NCI-H510A (cell line): ENCODE measurements at places on chromosomes 7 and 10.

GRCh38 chr7:148481147-148481526, 109.4 kb upstream of the C7orf33 start:
- DNase-seq = no peak

DNA sequence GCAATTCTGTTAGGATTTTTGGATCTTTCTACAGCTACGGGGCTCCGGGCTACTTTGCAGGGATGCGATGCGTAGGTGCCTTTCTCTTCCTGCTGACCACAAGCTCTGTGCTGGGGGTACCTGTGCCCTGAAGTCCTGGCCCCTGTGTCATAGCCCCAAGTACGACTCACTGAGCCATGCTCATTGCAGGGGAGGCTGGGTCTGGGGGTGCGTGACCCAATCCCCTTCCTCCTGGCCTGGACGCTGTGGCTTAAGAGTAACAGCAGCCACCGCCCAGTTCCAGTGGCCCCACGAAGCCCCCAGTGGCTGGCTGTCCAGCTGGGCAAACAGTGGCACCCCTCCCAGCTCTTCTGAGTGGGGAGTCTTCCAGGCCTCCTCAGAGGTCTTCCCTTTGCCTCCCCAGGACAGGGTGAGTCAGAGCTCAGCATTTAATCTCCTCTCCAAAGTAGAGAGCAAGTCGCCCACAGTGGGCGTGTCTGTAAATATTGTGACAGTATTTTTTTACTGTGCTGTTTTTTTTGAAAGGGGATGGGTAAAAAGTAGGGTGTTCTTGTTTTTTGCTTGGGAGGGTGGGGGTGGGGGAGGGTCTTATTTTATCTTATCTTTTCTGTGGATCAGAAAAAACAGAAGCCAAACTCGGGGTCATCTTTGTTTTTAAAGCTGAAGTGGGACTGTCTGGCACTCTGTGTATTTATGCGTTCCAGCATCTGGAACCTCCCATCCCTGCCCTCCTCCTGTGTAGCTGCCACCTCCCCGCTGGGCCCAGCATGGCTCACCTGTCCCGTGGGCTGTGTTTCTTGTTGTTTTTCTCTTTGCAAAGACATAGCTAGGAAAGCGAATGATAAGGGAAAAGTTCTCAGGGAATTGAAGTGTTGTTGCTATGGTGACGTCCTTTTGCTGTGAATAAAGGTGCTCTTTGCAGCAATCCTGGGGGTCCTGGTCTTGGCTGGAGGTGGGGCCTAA, 8.2 kb downstream of the LFNG start:
- DNase-seq = peak; percentile 86

GRCh38 chr10:70088308-70088698, 35.7 kb downstream of the MACROH2A2 start:
- DNase-seq = no peak

DNA sequence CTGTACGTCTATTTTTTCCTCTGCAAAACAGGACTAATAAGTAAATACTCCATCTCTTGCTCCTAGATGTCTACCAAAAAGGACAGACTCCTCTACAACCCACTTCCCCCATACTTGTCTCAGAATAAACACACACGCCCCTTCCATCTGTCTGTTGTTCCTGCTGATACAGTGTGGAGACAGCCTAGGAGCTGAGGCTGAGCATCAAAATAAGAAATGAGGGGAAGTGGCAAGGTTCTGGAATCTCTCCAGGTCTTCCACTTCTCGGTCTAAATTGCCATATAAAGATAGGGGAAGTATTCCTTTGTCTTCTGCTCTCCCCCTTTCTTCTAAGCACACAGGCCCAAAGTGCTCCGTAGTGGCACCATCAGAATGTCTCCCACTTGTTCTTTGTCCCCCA, 30.8 kb upstream of the VSIR start:
- DNase-seq = no peak

DNA sequence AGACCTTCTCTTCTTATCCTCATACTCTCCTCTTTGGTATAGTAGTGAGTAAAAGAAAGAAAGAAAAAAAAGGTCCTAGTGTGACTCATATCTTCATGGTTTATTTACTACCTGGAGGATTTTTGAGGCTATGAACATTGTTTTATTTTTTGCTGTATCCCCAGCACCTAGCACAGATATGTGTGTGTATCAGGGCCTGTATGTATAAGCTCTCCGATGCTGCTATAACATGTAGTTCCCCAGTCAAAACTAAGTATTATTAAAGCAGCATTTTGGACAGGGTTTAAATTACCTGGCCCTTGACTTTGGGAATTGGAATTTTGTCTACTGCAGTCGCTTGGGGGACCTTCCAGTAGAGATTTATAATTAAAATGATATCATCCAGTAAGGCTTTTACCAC, 46.3 kb downstream of the PYROXD2 start:
- no peak for DNase-seq
